Activated CD4-positive, alpha-beta T cell treated with anti-CD3 and anti-CD28 coated beads, Interleukin-2, amount 10 ng/mL, durations not matched to agents 24 days and 14 days (primary cell): ENCODE measurements at places on chromosomes 3 and 15. TPM values are rescaled to one million over a fixed set of nuclear protein-coding genes. Genes with fewer than 3 reads are reported as not detected.

DNA sequence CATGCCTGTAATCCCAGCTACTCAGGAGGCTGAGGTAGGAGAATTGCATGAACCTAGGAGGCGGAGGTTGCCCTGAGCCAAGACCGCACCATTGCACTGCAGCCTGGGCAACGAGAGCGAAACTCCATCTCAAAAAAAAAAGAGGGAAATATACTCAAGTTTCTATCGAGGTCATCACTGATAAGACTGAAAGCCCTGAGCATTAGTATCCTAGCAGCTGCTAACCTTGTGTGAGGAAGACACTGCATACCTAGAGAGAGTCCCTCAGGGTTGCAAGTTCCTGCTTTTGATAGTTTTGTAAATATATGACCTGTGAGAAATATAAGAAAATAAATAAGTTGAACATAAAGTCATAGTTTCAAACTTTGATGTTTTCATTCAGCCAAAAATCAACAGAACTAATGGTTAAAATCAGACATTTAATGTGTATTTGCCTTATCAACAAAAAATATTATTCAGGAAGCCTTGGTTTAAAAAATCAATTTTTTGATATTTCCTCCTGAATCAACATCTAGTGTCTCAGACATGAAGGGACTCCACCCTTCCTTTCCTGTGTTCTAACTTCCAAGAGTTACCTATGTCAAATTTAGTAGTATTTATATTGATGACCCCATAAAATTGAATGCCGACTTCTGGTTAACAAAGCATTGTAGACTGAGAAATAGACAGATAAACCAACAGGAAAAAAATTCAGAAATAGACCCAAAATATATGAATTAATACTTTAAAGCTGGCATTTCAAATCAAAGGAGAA, 19.8 kb upstream of the USP3 start:
- H3K4me1 ChIP-seq = peaks cover 56% of the 10 kb centered on the region
- no peak for DNase-seq
- no peaks in the 10 kb centered on the region for H3K36me3 ChIP-seq
- no peaks in the 10 kb centered on the region for H3K27me3 ChIP-seq
- peak overlapping the region; percentile 53 for H3K4me3 ChIP-seq

DNA sequence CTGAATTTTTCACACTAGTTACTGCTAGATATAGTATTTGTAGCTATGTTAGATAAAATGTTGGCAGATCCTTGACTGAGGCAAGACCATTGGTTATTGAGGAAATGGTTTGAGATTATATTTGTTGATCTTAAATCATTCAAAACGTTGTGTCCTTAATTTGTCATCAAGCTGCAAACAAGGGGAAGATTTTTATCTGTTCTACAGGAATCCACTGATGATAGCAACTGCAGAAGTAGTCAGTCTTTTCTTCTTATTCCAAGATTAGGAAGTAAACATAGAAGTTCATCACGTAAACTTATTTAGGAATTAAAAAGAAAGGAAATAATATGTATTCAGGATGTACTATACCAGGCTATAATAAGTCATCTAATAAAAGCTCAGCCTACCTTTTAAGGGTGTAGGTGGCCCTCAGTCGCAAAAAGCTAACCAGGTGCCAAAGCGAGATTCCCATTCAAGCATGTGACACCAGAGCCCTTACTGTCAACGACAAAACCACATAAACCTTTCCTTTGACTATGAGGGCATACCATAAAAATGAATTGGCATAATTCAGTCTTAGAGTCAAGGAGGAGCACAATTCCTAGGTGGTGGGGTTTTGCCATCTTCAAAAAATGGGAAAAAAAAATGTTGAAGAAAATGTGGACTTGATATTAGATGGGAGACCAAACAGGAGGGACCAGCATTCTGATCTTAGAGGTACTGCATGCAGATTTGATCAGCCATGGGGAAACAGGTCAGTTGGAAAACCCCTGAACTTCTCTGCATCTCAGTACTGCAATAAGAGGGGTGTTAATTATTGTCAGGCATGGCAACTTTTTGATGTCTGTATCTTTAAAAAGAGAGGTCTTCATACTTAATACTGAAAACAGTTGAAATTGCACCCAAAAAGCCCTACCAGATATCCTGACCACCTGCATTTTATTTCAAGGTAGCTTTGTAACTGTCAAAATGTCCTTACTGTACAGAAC, 212.5 kb upstream of the UBE2E1 start:
- no peaks in the 10 kb centered on the region for H3K27me3 ChIP-seq
- no peak overlapping the region for H3K27ac ChIP-seq
- DNase-seq = no peak
- H3K36me3 ChIP-seq = no peaks in the 10 kb centered on the region

DNA sequence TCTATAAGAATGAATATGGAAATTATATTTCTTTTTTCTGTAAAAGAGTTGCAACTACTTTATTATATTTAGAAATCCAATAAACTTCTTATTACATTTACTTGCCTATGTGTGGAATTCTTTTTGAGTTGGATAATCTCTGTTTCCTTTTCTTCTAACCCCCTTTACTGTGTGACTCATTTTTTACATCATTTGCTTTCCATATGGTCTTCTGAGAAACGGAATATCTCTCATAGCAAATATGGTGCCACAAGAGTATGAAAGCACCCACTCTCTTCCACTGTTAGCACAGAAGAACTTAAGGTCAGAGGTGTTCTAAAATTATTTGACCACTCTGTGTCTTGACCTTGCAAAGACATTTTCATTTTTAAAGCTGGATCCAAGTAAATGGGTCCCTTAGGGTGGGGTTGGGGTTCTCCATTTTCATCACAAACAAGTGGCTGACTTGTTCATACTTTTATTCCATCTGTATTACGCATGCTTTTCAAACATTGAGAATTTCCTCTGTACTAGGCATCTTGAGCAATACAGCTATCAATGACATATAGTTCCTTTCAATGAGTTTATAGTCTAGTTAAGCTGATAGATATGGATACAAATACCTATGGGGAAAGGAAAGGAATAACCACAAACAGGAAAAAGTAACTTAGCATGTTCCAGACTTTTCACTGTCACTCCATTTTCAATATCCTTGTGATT, 281.1 kb upstream of the TPRG1 start:
- H3K4me3 ChIP-seq = no peak overlapping the region
- no peaks in the 10 kb centered on the region for H3K27me3 ChIP-seq
- H3K4me1 ChIP-seq = peaks cover 2% of the 10 kb centered on the region

DNA sequence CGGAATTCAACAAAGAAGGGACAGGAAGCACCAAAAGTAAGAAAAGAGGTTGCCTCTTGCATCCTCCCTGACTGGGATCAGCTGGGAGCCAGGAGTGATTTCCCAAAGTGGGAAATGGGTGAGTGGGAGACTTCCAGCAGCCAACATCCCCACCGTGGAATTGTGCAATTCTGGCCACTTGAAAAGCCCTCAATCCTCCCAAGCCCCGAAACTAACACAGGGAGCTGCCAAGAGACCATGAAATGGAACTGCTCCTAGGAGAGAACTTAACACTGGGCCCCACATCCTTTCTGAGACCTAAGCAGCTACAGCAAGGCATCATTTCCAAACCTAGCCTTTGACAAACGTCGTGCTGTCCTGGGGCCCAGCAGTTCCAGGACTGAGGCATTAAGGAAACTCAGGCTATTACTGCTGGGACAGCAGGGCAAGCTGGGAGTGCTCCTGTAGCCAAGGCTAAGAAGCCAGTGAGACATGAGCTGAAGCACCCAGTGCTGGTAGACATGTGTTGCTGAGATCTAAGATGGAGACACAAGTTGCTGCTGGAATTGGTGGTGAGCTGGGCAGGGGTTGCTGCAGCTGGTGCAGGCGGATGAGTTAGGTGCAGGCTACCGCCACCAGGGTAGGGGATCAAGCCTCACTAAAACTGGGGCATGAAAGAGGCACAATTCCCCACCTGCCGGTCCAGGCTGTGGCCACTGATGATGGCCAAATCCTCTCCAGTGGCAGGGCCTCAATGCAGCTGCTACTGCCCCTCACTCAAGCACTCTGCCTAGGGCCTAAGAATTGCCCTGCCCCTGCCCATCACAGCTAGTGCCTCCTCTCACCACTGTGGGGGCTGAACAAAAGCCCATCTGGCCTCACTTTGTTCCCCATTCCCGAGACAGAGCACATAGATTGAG, 43.9 kb downstream of the ALDH1A2 start:
- H3K36me3 ChIP-seq = no peaks in the 10 kb centered on the region
- peaks cover 6% of the 10 kb centered on the region for H3K27me3 ChIP-seq
- no peak for DNase-seq
- no peaks in the 10 kb centered on the region for H3K4me1 ChIP-seq

ITIH4 gene
- 3.5 and 3.6 TPM in 2 replicates for total RNA-seq
